ENCODE measurements at places on chromosomes 7 and 10. TPM values are rescaled to one million over a fixed set of nuclear protein-coding genes. Genes with fewer than 3 reads are reported as not detected.

DNA sequence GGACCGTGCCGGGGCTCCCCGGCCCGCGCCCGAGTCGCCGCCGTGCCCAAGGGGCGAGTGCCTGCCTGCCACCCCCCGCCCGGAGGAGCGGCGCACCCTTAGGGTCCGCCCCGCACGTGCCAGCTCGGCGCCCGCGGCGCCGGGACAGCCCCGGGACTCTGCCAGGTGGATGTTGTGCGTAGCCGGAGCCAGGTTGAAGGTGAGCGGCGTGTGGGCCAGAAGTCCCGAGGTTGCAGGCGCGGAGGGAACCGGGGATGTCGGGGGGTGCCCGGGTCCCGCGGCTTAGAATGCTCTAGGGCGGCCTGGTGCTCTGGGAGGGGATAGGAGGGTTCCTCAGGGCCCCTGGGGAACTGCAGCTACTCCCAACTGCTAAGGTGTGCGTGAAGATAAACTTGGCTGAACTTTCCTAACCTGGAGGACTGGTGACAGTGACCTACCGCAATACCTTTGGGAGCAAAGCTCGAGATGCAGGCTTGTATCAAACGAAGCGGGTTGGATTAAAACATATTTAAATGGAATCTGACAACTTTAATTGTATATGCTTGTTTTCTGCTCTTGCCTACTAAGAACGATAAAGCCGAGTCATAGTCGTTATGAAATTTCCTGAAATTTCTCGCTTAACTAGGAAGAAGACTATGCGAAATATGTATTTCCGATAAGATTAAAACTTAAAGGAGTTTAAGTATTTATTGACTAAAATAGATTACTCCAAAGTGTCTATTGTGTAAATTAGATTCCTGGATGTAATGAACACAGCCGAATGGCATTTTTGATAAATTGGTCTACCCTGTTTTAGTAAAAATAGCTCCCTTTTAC, at the start of gene CUX1:
Gene CUX1, plus strand, starts transcription at position 156 of the 816 bp plus-strand sequence. Its CDS starts 14 bp downstream, at position 170.
- H3K36me3 ChIP-seq: no peaks in the 10 kb centered on the region
- H3K27ac ChIP-seq: peak within 1 kb of the TSS; percentile 96
- no peaks in the 10 kb centered on the region for H3K27me3 ChIP-seq
- peak within 1 kb of the TSS; percentile 76 for H3K4me3 ChIP-seq
- no peaks in the 10 kb centered on the region for H3K4me1 ChIP-seq

GRCh38 chr7:143519411-143520131, 41.9 kb downstream of the TAS2R41 start:
- no peaks in the 10 kb centered on the region for H3K36me3 ChIP-seq
- H3K4me1 ChIP-seq: no peaks in the 10 kb centered on the region
- H3K27me3 ChIP-seq: no peaks in the 10 kb centered on the region
- H3K27ac ChIP-seq: no peak overlapping the region

GRCh38 chr10:27826369-27826768, 80.8 kb upstream of the MKX start:
- H3K4me3 ChIP-seq: no peak overlapping the region
- H3K4me1 ChIP-seq: no peaks in the 10 kb centered on the region
- no peak overlapping the region for H3K27ac ChIP-seq
- no peaks in the 10 kb centered on the region for H3K27me3 ChIP-seq
- H3K36me3 ChIP-seq: no peaks in the 10 kb centered on the region

- no peak overlapping the region for H3K27ac ChIP-seq
- no peaks in the 10 kb centered on the region for H3K27me3 ChIP-seq
- no peak overlapping the region for H3K4me3 ChIP-seq
Measured at GRCh38 chr10:50456719-50457118, 167.0 kb downstream of the SGMS1 start.

DNA sequence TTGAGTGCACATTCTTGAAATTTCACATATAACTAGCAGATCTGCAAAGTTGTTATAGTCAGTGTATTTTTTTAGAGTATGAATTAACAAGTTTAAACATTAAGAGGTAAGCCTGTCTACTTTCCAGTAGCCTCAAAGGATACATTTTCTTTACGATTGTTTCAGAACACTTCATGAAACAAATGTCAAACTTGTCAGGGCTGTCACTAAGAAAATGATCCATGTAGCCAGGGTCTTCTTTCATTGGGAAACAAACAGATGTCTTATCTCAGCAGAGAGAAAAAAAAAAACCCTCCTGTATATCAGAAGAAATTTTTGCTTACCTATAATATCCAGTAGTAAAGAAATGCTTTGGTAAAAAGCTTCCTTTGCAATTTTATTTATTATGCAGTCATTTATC, 192.4 kb downstream of the PHF14 start:
- H3K27ac ChIP-seq: no peak overlapping the region
- H3K27me3 ChIP-seq: no peaks in the 10 kb centered on the region
- DNase-seq: no peak
- no peak overlapping the region for H3K4me3 ChIP-seq
- H3K36me3 ChIP-seq: peaks cover 7% of the 10 kb centered on the region

- no peaks in the 10 kb centered on the region for H3K36me3 ChIP-seq
- H3K27ac ChIP-seq: no peak overlapping the region
- H3K27me3 ChIP-seq: no peaks in the 10 kb centered on the region
Measured at GRCh38 chr7:158236400-158236799, 351.2 kb downstream of the PTPRN2 start.

DNA sequence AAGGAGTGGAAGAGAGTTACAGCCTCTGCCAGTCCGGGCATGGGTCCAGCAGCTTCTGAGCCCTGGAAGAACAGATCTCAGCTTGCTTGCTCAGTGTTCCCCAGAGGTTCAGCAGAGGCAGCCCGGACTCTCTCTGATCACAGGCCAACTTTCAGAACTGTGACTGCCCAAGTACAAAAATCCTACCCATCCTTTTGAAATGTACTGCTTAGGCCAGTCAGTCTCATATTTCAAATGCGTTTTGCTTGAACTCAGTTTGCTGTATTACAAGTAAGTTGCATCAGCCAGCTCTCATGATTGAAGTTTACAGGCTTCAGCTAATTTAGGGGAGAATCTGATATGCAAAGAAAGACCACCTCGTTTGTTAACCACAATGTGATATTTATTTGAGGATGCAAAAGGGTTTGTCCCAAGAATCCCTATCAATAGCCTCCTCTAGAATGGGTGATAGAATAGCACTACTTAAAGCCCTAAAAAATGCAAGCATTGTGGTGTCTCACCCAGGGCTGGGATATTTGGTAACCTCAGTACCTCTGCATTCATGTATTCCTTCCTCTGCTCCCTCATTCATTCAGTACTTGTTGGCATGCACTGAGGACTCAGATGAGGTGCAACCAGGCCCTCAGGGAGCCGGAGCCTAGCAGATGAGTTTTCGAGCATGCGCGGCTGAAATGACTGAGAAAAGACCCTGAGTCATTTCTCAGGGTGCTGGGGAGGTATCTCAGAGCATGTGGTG, 7.0 kb downstream of the AIMP2 start:
- H3K27me3 ChIP-seq: no peaks in the 10 kb centered on the region
- H3K4me1 ChIP-seq: no peaks in the 10 kb centered on the region
- peaks cover 20% of the 10 kb centered on the region for H3K36me3 ChIP-seq
- no peak overlapping the region for H3K27ac ChIP-seq

DNA sequence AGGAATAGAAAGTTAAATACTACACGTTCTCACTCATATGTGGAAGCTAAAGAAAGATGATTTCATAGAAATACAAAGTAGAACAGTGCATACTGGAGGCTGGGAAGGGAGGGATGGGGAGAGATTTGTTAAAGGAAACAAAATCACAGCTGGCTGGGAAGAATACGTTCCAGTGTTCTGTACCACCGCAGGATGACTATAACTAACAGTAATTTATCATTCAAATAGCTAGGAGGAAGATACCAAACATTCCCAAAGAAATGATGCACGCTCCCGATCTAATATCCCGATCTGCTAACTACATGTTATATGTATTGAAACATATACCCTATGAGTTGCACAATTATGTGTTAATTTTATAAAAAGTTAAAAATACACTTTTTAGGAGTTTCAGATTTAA, 162.3 kb downstream of the ZMYND11 start:
- H3K27me3 ChIP-seq: no peaks in the 10 kb centered on the region
- DNase-seq: no peak
- no peaks in the 10 kb centered on the region for H3K36me3 ChIP-seq
- H3K27ac ChIP-seq: peak overlapping the region; percentile 70

GRCh38 chr10:127911218-127911866, 4.4 kb downstream of the PTPRE start:
- H3K4me3 ChIP-seq: no peak overlapping the region
- no peaks in the 10 kb centered on the region for H3K27me3 ChIP-seq
- no peak for DNase-seq
- H3K4me1 ChIP-seq: peaks cover 16% of the 10 kb centered on the region
- H3K36me3 ChIP-seq: no peaks in the 10 kb centered on the region

DNA sequence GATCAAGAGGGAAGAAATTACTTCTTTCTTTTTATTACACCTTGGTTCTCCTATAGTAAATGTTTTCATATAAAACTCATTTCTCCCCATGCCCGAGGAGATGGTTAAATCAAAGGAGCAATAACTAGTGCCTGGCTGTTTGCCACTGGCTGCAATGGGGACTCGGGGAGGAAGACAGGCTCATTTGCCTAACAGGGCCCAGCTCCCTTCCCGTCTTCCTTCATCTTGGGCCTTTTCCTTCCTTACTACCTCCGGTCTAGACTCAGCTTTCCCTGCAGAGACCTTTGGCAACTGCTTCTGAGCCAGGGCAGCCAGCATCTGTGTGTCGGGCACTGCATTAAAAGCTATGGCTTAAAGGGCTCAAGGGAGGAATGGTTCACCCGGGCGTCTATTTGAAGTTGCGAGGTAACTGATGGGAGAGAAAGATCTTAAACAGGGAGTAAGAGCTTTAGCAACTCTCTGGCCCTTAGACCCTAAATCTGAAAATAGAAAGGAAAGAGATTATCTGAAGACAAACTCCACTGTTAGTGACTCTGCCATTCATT, 63.5 kb downstream of the CALD1 start:
- no peaks in the 10 kb centered on the region for H3K4me1 ChIP-seq
- no peak overlapping the region for H3K4me3 ChIP-seq
- H3K27me3 ChIP-seq: no peaks in the 10 kb centered on the region
- H3K27ac ChIP-seq: no peak overlapping the region
- no peaks in the 10 kb centered on the region for H3K36me3 ChIP-seq

GRCh38 chr10:124033887-124034218, 59.5 kb downstream of the CHST15 start:
- H3K4me3 ChIP-seq: no peak overlapping the region
- H3K36me3 ChIP-seq: no peaks in the 10 kb centered on the region
- H3K27ac ChIP-seq: no peak overlapping the region
- H3K27me3 ChIP-seq: no peaks in the 10 kb centered on the region
- DNase-seq: no peak

DNA sequence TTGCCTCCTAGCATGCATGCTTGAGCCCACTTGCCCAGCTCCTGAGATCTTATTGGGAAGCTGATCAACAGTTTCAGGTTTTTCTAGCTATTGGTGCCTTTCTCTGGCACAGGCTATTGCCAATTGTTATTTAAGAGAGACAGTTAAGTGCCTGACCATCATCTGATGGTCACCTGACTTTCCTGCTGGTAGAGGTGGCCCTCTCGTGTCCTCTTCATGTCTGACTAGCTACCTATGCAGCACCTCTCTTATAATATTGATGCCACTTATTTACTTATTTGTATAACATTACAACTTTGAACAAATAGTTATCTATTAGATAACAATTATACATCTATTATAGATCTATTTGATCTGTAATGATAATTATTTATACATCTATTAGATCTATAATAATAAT, 205.9 kb upstream of the SEMA3D start:
- DNase-seq: no peak
- no peak overlapping the region for H3K27ac ChIP-seq
- H3K4me3 ChIP-seq: no peak overlapping the region
- H3K4me1 ChIP-seq: no peaks in the 10 kb centered on the region
- no peaks in the 10 kb centered on the region for H3K36me3 ChIP-seq

GRCh38 chr10:23912884-23913404, 296.0 kb upstream of the KIAA1217 start:
- H3K36me3 ChIP-seq: no peaks in the 10 kb centered on the region
- DNase-seq: no peak
- H3K27ac ChIP-seq: no peak overlapping the region
- H3K27me3 ChIP-seq: no peaks in the 10 kb centered on the region

DNA sequence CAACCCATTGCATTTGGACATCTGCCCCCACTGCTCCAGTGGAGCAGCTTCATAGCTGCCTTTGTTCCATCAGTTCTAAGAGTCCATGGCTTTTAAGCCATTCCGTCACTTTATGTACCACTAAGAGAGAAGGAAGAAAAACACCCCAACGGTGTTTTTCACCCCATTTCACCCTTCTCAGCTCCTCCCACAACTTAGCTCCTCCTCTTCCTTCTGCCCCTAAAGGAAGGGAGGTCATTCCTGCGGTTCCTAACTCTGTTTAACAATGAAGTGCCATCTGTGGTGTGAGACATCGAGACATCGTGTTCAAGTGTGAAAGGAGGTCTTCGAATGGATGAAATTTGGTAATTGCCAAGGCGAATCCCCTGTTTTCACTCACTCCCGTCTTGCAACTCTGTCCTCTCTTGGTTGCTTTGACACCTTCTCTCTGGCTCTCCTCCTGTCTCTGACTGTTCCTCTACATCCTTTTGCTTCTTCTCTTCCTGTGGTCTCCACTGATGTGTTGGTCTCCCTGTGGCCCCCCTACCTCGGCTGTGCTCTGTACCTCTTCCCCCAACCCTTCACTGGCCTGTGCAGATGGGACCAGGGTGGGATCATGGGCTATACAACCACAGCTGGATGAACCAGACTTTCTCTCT, 23.0 kb downstream of the SMKR1 start:
- no peak for DNase-seq
- H3K4me1 ChIP-seq: no peaks in the 10 kb centered on the region
- H3K27ac ChIP-seq: no peak overlapping the region
- H3K27me3 ChIP-seq: no peaks in the 10 kb centered on the region

DNA sequence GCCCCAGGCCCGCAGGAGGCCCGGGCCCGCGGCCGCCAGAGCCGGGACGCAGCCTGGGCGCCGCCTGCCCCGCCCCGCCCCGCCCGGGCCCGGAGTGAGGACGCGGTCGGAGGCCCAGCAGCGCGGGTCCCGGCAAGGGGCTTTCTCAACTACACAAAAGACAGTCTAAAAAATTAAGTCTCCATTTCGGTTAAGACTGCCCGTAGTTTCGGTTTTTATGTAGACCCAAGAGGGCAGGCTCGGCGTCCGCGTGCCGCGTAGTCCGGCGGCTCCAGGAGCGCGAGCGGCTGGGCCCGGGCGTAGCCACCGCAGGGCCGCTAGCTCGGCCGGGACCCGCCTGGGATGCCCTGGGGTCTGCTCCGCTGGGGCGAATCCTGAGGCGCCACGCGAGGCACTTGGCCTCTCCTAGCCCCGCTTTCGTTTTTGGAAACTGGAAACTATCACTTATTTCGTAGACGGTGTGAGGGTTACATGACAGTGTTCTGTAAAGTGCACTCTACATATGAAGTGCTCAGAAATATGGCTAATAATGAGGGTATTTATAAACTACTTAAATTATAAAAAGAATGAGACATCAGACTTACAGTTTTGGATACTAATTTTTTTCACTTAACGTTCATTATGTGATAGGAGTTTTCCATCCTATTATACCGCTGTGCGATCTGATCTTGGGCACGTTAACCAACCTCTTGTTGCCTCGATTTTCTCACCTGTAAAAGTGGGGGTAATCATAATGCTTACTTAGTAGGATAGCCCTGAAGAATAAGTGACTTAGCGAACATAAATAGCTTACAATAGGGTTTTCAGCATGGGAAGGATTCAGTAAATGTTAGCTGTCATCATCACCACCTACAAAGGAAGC, 573 bp downstream of the BLVRA start:
- peak; percentile 19 for DNase-seq
- H3K4me3 ChIP-seq: peak overlapping the region; percentile 78
- H3K27ac ChIP-seq: peak overlapping the region; percentile 86
- H3K27me3 ChIP-seq: no peaks in the 10 kb centered on the region
- H3K4me1 ChIP-seq: peaks cover 41% of the 10 kb centered on the region

The BHLHA15 gene
- total RNA-seq: not detected

The TEX47 gene
- not detected for total RNA-seq

The MTURN gene
- 196 TPM for total RNA-seq

The HMX2 gene
- not detected for total RNA-seq

The PRDX3 gene
- 80.6 TPM for total RNA-seq

The RBM20 gene
- 1.3 TPM for total RNA-seq

Data from tibial nerve (tissue), 4 donors.